ENCODE measurements at places on chromosomes 1 and 21.

- DNase-seq: no peak
Observed at GRCh38 chr1:215018555-215018954, 64.0 kb upstream of the KCNK2 start.

GRCh38 chr21:41610042-41610839, 102.3 kb upstream of the TMPRSS2 start:
- DNase-seq: no peak

- no peak for DNase-seq
Observed at GRCh38 chr1:47784497-47784822, 212.7 kb downstream of the TRABD2B start.

- DNase-seq: no peak
Observed at GRCh38 chr1:234256359-234256758, 116.9 kb upstream of the COA6 start.

- no peak for DNase-seq
Observed at GRCh38 chr1:103788377-103788776, 38.7 kb downstream of the AMY1C start.

DNA sequence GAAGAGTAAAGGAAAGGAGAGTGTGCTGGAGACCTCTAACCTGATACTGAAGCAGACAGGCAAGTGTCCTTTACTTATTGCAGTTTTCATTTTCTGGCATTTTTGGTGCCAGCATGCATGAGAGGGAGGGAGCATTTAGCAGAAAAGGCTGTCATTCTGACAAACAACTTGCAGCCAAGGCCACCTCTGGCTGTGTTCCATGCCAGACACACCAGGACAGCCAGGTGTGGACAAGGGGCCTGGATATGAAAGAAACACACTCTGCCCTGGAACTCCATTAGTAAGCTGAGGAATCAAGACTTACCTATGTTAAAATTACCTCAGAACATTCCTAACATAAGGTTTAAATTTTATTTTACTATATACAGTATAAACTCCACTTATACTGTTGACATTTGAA, 365.4 kb upstream of the CAMK1G start:
- DNase-seq: no peak

DNA sequence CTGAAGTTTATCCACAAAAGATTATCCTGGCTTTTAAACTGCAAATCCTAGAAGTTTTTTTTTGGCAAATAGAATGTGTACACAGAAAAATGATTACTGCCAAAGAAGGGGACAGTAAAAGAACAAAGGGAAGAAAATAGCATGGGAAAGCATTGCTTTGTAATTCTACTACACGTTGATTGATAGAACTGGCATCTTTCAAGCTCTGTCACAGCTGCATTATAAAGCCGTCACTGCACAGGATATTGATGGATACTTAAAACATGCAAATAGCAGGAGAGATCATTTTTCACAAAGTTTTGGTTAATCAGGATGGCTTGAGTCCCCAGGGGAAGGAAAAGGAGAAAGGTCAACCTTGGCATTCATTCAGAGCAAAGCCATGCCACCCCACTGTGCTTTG, 183.7 kb upstream of the RRP15 start:
- DNase-seq: no peak

All from central memory CD8-positive, alpha-beta T cell (primary cell).